ENCODE measurements at places on chromosomes 4 and X. TPM values are rescaled to one million over a fixed set of nuclear protein-coding genes. Genes with fewer than 3 reads are reported as not detected.

LSM6 gene
- 31.7 TPM for total RNA-seq

IGSF1 gene
- total RNA-seq: not detected

ZNF157 gene
- total RNA-seq: not detected

P2RY4 gene
- 0.18 TPM for total RNA-seq

FUNDC1 gene
- 9.2 TPM for total RNA-seq

GRIA3 gene
- 2.0 TPM for total RNA-seq

RAB41 gene
- not detected for total RNA-seq

GRID2 gene
- not detected for total RNA-seq

SLC9A6 gene
- 17.2 TPM for total RNA-seq

MAGEC1 gene
- under 0.01 TPM for total RNA-seq

MAGEA9 gene
- total RNA-seq: not detected

HPGDS gene
- total RNA-seq: not detected

KCTD8 gene
- total RNA-seq: not detected

DMRTC1B gene
- not detected for total RNA-seq

SLITRK2 gene
- not detected for total RNA-seq

PRPS1 gene
- total RNA-seq: 44.4 TPM

CT83 gene
- total RNA-seq: not detected

SOD3 gene
- total RNA-seq: 12.2 TPM

SOWAHB gene
- total RNA-seq: not detected

H2BW2 gene
- not detected for total RNA-seq

FTSJ1 gene
- total RNA-seq: 35.8 TPM

PCDH7 gene
- 52.8 TPM for total RNA-seq

HSFX4 gene
- total RNA-seq: not detected

KIT gene
- total RNA-seq: 0.43 TPM

MFAP3L gene
- total RNA-seq: 1.7 TPM

FAM114A1 gene
- total RNA-seq: 362 TPM

SSX2B gene
- total RNA-seq: not detected

DUSP21 gene
- total RNA-seq: not detected

MAGEC2 gene
- 0.14 TPM for total RNA-seq

IDUA gene
- total RNA-seq: 6.0 TPM

SCML1 gene
- 6.4 TPM for total RNA-seq

C4orf54 gene
- not detected for total RNA-seq

DGAT2L6 gene
- not detected for total RNA-seq

TMPRSS11A gene
- total RNA-seq: not detected

TMPRSS11B gene
- not detected for total RNA-seq

UGT2B11 gene
- not detected for total RNA-seq

CFI gene
- 6.9 TPM for total RNA-seq

CHRDL1 gene
- 0.14 TPM for total RNA-seq

NWD2 gene
- total RNA-seq: not detected

APELA gene
- not detected for total RNA-seq

AWAT2 gene
- total RNA-seq: not detected

ZFP92 gene
- total RNA-seq: 0.28 TPM

MAPK10 gene
- 14.4 TPM for total RNA-seq

ZXDA gene
- total RNA-seq: 5.1 TPM

PSAPL1 gene
- not detected for total RNA-seq

OPN1LW gene
- not detected for total RNA-seq

PABPC1L2B gene
- total RNA-seq: not detected

CLIC2 gene
- total RNA-seq: 3.9 TPM

ZNF711 gene
- 0.37 TPM for total RNA-seq

PFKFB1 gene
- total RNA-seq: under 0.01 TPM

CENPVL1 gene
- total RNA-seq: not detected

RAI2 gene
- 0.14 TPM for total RNA-seq

TMEM31 gene
- total RNA-seq: 0.14 TPM

SLC49A3 gene
- 2.7 TPM for total RNA-seq

WAS gene
- not detected for total RNA-seq

FANCB gene
- total RNA-seq: 4.6 TPM

All from smooth muscle cell of bladder (primary cell).